Cerebellar nuclear complex (tissue), 1 donor: ENCODE measurements at places on chromosomes 7 and 10.

DNA sequence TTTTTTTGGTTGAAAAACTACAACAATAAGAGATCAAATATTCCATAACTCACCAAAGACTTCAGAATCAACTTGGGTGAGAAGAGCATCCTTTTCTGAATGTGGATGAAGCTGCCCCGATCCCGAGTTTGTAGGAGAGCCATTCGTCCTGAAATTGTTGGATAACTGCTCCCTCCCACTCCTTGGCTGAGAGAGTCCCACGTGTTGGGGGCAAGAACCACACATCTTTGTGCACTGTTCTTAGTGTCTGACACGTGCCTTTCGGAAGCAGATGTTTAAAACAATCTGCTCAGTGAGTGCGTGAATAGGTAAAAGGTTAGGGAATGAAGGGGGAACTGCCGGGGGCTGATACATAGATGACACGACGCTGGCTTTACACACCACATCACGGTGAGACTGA is 575.7 kb downstream of the PTPRN2 start:
- no peak for DNase-seq

GRCh38 chr10:130550952-130551674 is 414.9 kb downstream of the GLRX3 start:
- DNase-seq, result no peak

GRCh38 chr10:48271047-48271730 is 3.3 kb downstream of the FRMPD2 start:
- no peak for DNase-seq

- DNase-seq, result peak; percentile 59
Measured at GRCh38 chr7:25240340-25240739, 12.1 kb upstream of the NPVF start.

DNA sequence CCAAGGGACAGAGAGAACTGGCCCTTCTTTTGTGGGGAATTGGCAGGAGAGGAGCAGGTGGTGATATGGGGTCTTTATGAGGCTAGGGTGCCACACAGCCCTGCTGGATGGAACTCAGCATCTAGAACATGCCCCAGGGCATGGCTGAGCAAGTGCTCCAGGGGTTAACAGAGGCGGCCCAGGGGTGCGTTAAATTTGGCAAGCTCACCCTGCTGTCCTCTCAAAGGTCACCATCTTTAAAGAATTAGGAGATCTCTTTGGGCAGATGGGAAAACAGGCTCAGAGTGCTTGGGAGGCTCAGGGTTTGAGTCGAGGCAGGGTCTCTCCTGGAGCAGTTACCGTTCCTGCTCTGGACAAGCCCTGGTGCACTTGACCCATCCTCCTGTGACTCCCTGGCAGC is 21.4 kb upstream of the UNC5B start:
- DNase-seq, result no peak

DNA sequence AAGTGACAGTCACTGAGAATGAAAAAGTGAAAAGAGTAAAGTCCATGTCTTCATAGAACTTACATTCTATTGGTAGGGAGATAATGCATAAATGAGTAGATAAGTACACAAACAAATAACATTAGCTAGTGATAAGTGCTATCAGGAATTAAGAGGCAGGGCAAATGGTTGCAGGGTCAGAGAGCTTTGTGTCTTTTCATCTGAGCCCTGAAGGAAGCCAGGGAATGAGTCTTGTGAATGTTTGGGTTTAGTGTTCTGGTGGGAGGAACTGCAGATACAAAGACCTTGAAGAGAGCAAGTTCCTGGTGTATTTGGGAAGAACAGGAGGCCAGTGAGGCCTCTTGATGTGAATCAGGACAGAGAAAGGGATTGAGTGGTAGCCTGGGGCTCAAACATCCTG is 183.8 kb downstream of the CTTNBP2 start:
- DNase-seq, result no peak

DNA sequence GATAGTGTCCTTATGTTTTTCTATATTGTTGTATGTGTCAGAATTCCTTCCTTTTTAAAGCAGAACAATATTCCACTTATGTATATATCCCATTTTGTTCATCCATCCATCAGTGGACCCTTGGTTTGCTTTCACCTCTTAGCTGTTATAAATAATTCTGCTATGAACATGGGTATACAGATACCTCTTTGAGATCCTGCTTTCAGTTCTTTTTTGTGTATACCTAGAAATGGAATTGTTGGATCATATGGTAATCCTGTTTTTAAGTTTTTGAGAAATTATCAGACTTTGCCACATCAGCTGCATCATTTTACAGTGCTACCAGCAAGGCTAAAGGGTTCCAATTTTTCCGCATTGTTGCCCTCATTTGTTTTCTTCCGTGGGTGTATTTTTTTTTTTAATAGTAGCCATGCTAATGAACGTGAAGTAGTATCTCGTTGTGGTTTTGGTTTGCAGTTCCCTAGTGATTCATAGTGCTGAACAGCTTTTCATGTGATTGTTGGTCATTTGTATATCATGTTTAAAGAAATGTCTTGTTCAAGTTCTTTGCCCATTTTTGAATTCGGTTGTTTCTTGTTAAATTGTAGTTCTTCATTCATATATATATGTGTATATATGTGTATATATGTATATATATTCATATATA is 87.8 kb downstream of the LCOR start:
- DNase-seq, result no peak

DNA sequence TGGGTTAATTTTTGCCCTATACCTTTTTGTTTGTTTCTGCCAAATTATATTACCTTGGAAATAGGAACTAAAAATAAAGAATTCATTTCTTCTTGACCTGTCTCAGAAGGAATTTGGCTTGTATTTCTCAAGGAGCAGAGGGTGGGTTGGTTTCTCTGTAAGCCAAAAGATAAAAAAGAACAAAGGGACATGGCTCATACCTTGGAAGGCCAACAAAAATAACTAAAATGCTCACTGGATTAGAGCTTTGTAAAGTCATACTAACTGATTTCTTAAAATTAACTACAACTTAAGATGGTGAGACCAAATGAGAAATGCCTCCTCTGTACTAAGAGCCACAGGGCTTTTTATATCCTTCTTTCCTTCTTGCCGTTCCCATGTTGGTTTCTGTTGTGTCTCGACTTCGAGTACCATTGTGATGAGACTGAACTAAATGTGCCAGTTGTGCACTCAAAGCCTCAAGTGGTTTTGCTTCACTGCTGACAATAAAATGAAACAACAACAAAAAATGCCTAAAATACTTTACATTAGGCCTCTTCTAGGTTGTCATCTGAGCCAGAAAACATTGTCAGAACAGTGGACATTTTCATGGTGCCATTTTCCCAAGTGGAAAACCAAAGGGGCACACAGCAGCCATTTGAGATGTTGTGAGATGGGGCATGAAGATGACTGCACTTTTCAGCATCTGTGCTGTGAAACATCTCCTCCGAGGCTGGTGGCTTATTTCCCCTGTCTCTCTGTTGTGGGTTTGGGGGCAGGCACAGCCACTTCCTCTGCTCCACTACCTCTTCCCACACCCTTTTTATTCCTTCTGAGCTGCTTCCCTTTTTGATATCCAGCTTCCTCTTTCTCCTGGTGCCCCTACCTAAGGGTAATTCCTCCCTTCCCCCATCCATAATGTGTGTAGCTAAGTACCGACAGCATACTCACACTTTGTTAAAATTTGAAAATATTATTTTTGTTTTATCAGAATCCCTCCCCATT is 51.8 kb upstream of the AGR3 start:
- no peak for DNase-seq

DNA sequence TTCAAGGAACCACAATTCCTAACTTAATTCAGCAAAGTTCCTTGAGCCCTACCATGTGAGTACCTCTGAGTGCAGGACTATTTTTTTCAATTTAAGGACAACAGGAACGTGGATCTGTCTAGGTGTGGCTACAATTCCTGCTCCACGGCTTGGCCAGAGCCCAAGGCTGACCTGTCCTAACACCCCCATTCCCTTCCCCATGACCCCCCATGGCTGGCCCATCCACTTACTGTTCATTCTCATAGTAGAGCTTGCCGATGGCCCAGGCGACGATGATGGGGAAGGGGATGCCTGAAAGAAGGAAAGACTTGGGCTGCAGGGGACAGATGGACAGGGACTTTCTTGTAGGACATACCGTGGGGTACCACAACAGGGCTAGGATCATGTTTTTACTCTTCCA is 20.3 kb downstream of the CRHR2 start:
- DNase-seq, result no peak

DNA sequence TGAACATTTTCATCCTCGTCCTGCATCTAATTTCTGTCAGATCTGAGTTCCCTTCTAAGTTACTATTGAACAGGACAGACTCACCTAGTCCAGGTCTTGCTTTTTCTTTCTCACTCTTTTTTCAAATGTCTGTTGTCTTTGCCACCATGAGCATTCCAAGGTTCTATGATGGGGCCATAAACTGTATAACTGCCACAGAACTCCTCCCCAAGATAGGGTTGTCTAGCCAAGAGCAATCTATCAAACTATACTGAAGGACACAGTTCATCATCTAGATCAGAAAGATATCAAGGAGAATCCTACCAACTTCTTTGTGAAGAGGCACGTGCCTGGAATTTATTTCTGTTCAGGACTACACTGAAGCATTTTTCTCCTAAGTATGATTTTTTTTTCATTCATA is 50.1 kb upstream of the FEZF1 start:
- no peak for DNase-seq

DNA sequence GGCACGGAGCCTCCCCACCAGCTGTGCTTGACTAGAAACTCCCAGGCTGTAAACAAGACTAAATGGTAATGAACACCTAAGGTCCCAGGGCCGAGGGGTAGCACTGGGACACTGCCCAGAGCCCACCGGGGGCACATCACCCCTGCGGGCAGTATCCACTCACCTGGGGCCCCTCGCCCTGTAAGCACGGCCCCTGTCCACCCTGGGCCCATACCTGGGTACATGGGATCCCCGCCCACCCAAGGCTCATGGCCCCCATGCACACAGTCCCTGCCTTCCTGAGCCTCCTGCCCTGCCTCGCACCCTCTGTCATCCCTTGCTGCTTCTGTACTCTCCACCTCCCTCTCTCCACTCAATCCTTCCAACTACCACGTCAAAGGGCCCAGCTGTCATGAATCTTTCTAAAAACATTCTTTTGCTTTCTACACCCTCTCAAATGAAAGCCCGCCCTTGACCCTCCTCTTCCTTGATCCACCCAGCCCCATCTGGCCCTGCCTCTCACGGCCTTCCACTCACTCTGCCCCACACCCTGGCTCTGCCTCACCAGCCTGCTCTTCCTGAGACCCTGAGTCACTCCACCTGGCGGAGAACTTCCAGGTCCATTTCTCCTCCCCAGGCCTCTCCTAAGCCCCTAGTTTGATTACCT is 173.1 kb downstream of the PARD3 start:
- DNase-seq, result no peak

GRCh38 chr10:133388236-133388972 is 5.6 kb upstream of the MTG1 start:
- no peak for DNase-seq

DNA sequence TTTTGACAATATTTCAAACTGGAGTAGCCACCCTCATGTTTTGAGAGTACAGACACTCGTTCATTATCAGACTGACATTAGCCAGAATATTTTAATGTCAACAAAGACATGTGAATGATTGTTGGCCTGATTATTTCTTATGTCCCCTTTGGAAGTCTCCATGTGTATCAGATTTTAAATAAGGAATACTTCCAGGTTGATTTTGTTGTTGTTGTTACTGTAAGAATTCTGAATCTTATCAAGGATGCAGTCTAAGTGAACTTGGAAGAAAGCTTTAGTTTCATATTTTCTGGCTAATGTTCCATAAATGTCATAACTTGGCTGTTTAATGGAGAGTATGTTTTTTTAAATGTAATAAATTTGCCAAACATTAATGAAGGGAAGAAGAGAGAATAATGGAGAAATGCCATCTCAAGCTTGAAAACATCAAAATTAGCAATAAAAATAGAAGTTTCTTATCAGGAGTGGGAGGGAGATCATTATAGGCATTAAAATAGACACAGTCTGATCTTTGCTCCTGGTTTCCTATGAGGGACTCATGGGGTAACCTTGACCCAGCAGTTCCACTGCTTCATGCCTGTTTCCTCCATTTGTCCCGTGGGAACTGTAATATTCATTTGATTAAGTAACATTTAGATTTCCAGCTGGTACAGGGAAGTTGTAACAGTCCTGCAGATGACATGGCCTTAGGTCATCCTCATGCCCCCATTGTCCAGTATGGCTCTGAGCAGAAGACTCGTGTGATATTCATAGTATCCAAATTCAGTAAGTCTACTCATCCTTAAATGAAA is 122.4 kb upstream of the KIAA1217 start:
- DNase-seq, result no peak

DNA sequence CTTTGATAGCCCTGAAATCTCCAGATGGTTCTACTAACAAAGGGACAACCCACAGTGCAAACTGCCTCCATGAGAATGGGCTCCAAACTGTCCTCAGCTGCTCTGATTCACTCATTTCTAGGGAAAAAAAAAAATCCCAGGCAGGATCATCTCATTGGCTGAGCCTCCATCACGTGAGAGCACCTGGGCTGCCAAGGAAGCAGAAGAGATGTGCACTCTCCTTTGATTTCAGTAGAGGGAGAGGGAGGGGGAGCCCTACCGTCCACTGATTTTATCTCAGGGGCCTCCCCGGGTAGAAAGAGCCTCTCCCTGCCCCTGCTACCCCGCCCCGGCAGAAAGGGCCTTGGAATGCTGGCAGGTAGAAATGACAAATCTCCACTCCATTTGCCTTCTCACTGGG is 725.4 kb downstream of the PHTF2 start:
- no peak for DNase-seq

- DNase-seq, result no peak
Measured at GRCh38 chr10:43036481-43037428, 40.1 kb upstream of the RET start.

DNA sequence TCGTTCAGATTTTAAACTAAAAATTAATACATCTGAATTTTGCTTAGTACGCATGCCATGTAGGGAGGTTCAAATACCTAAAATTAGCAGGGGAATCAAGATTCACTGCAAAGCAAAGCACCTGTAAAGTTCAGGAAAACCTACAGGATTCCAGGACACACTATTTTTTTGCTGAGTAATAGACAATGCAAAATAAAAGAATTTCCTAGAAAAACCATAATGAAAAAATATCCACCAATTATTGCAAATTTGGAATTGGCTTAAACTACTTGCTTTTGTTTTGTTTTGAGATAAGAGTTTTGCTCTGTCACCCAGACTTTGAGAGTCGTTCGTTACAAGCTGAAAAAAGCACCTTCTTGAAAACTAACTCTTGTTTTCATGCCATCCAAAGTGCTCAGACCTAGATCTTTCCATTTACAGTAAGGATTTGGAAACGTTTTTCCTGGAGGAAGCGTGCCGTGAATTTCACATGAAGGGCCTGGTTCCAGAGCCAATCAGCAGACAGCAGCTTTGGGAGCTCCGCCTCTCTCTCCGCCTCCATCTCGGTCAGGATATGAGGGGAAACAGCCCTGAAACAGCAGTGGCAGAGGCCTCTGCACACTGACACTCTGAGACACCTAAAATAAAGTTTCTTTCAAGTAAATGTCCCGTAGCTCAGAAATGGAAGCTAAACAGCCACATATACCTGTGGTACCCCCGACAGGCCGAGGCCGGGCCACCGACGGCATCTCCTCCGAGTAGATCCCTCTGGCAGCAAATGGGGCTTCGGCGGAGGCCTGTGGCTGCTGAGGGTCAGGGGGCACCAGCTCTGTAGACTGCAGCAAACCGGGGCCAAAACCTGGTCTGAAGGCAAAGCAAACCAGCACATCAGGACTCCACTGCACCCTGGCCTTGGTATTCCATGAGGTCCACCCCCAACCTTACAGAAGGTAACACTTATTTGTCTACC is 45.9 kb upstream of the ATP6V0A4 start:
- DNase-seq, result no peak

- no peak for DNase-seq
Measured at GRCh38 chr10:47312663-47312995, 9.6 kb upstream of the GDF2 start.
